ENCODE measurements at places on chromosomes 5 and 9. TPM values are rescaled to one million over a fixed set of nuclear protein-coding genes. Genes with fewer than 3 reads are reported as not detected.

The NIM1K gene
- total RNA-seq = 1.5 TPM

The OR4F3 gene
- total RNA-seq = 0.71 TPM

The HMMR gene
- 2.2 TPM for total RNA-seq

The ABITRAM gene
- total RNA-seq = 11.1 TPM

The PCDHA4 gene
- total RNA-seq = 0.90 TPM

The SYK gene
- total RNA-seq = 31.5 TPM

The PTGER4 gene
- total RNA-seq = 10.0 TPM

The PROB1 gene
- 2.0 TPM for total RNA-seq

The ANKRD31 gene
- total RNA-seq = 0.24 TPM

The HSPA9 gene
- 139 TPM for total RNA-seq

The GFPT2 gene
- 60.1 TPM for total RNA-seq

- no peak overlapping the region for H3K4me3 ChIP-seq
- no peak overlapping the region for H3K27ac ChIP-seq
- no peaks in the 10 kb centered on the region for H3K4me1 ChIP-seq
- H3K36me3 ChIP-seq = no peaks in the 10 kb centered on the region
- no peaks in the 10 kb centered on the region for H3K27me3 ChIP-seq
Measured at GRCh38 chr5:33367416-33367815, 73.3 kb upstream of the TARS1 start.

DNA sequence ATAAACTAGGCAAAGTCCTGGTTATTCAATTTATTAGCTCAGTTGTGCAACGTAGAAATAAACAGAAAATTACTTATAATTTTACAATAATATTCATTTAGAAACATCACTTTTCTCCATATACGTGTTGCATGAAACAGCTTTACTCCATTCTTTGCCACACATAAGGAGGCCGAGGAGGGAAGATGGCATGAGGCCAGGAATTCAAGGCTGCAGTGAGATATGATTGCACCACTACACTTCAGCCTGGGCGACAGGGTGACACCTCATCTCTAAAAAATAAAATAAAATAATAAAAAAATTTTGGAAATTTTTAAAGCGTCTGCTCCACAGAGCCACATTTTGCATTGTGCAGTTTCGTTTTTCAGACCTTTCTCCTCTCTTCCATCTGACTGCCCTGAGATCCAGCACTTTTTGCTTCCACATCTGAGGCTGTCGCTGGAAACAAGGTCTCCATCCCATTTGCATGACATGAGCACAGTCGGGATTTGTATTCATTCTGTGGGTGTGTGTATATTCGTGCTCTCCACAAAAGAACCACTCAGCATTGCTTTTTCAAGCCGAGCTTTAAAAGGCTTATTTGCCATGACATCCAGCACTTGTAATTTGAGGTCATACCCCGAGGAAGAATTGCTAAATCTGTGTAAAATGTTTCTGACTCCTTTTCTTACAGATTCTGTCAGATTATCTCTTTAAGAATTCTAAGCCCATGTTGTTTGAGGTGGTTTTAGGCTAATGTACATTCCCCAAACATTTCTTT, 98.6 kb upstream of the MSX2 start:
- no peaks in the 10 kb centered on the region for H3K36me3 ChIP-seq
- H3K4me1 ChIP-seq = no peaks in the 10 kb centered on the region
- H3K4me3 ChIP-seq = no peak overlapping the region
- no peak for DNase-seq

GRCh38 chr9:3784641-3785040, 258.8 kb upstream of the RFX3 start:
- H3K27ac ChIP-seq = no peak overlapping the region
- H3K4me1 ChIP-seq = no peaks in the 10 kb centered on the region
- no peaks in the 10 kb centered on the region for H3K27me3 ChIP-seq
- no peaks in the 10 kb centered on the region for H3K36me3 ChIP-seq
- no peak for DNase-seq

GRCh38 chr9:114283551-114284111, 39.3 kb upstream of the ORM1 start:
- no peak overlapping the region for H3K27ac ChIP-seq
- H3K4me3 ChIP-seq = no peak overlapping the region
- no peaks in the 10 kb centered on the region for H3K36me3 ChIP-seq
- DNase-seq = peak; percentile 73
- H3K27me3 ChIP-seq = no peaks in the 10 kb centered on the region

GRCh38 chr9:33125461-33125860, 41.7 kb downstream of the B4GALT1 start:
- no peak overlapping the region for H3K4me3 ChIP-seq
- peaks cover 2% of the 10 kb centered on the region for H3K4me1 ChIP-seq
- no peak for DNase-seq
- H3K27me3 ChIP-seq = no peaks in the 10 kb centered on the region
- H3K36me3 ChIP-seq = no peaks in the 10 kb centered on the region
- H3K27ac ChIP-seq = no peak overlapping the region

DNA sequence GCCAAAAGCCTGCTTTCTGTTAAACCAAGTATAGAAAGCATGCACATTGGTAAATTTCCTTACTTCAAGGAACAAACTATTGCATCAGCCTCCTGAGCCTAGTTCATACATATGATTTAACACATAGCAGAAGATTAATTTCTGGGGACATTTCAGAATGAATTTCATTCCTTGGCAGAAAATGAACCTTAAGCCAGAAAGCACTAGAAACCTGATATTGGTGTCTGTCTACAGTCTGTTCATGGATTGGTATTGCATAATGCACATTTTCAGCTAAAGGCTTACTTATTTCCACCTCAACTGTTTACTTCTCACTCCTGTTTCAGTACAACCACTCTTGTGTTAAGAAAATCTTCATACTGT, 1471.8 kb upstream of the NUDT12 start:
- no peaks in the 10 kb centered on the region for H3K36me3 ChIP-seq
- H3K27ac ChIP-seq = no peak overlapping the region
- H3K27me3 ChIP-seq = no peaks in the 10 kb centered on the region
- no peak for DNase-seq
- H3K4me3 ChIP-seq = no peak overlapping the region
- no peaks in the 10 kb centered on the region for H3K4me1 ChIP-seq

GRCh38 chr5:5492087-5492933, 69.8 kb downstream of the ICE1 start:
- DNase-seq = no peak
- no peak overlapping the region for H3K27ac ChIP-seq
- H3K4me3 ChIP-seq = no peak overlapping the region
- H3K27me3 ChIP-seq = no peaks in the 10 kb centered on the region
- H3K36me3 ChIP-seq = peaks cover 4% of the 10 kb centered on the region

- DNase-seq = no peak
- H3K4me1 ChIP-seq = peaks cover 23% of the 10 kb centered on the region
- no peak overlapping the region for H3K4me3 ChIP-seq
- no peaks in the 10 kb centered on the region for H3K36me3 ChIP-seq
- H3K27me3 ChIP-seq = no peaks in the 10 kb centered on the region
Measured at GRCh38 chr5:147408980-147409379, 100.9 kb downstream of the DPYSL3 start.

GRCh38 chr5:94385767-94386166, 232.6 kb downstream of the KIAA0825 start:
- no peaks in the 10 kb centered on the region for H3K4me1 ChIP-seq
- H3K27me3 ChIP-seq = no peaks in the 10 kb centered on the region
- no peak for DNase-seq
- H3K4me3 ChIP-seq = no peak overlapping the region

DNA sequence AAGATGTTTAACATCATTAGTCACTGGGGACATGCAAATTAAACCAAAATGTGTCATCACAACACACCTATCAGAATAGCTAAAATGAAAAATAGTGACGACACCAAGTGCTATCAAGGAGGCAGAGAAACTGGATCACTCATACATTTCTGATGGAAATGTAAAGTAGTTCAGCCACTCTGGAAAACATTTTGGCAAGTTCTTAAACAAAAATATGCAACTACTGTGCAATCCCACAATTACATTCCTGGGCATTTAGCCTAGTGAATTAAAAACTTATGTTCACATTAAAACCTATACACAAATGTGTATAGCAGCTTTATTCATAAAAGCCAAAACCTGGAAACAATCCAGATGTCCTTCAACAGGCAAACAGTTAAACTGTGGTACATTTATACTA, 53.1 kb downstream of the SVEP1 start:
- no peaks in the 10 kb centered on the region for H3K4me1 ChIP-seq
- no peak for DNase-seq
- H3K4me3 ChIP-seq = no peak overlapping the region
- no peaks in the 10 kb centered on the region for H3K36me3 ChIP-seq
- H3K27me3 ChIP-seq = no peaks in the 10 kb centered on the region

- H3K27ac ChIP-seq = no peak overlapping the region
- no peak overlapping the region for H3K4me3 ChIP-seq
Measured at GRCh38 chr5:175707751-175708375, 50.0 kb downstream of the HRH2 start.

- H3K27ac ChIP-seq = no peak overlapping the region
- no peak for DNase-seq
- H3K27me3 ChIP-seq = no peaks in the 10 kb centered on the region
- no peaks in the 10 kb centered on the region for H3K4me1 ChIP-seq
- no peak overlapping the region for H3K4me3 ChIP-seq
Measured at GRCh38 chr5:64691291-64691690, 988 bp downstream of the SHISAL2B start.

- no peaks in the 10 kb centered on the region for H3K4me1 ChIP-seq
- H3K27me3 ChIP-seq = no peaks in the 10 kb centered on the region
- no peak for DNase-seq
- H3K27ac ChIP-seq = no peak overlapping the region
- H3K36me3 ChIP-seq = no peaks in the 10 kb centered on the region
Measured at GRCh38 chr5:74798977-74799911, 32.2 kb downstream of the NSA2 start.

- peaks cover 2% of the 10 kb centered on the region for H3K4me1 ChIP-seq
- no peaks in the 10 kb centered on the region for H3K36me3 ChIP-seq
Measured at GRCh38 chr5:148980731-148981130, 82.1 kb downstream of the SH3TC2 start.

- no peak overlapping the region for H3K4me3 ChIP-seq
- DNase-seq = no peak
- H3K27me3 ChIP-seq = no peaks in the 10 kb centered on the region
- no peaks in the 10 kb centered on the region for H3K36me3 ChIP-seq
- H3K4me1 ChIP-seq = no peaks in the 10 kb centered on the region
- no peak overlapping the region for H3K27ac ChIP-seq
Measured at GRCh38 chr9:81827616-81828296, 100.5 kb upstream of the SPATA31D4 start.

Data from aorta (tissue), 5 donors.